ENCODE measurements at places on chromosomes 7 and 10. TPM values are rescaled to one million over a fixed set of nuclear protein-coding genes. Genes with fewer than 3 reads are reported as not detected.

Gene TACR2
- not detected for total RNA-seq

Gene MINPP1
- 20.4 TPM for total RNA-seq

Gene OR9A2
- not detected for total RNA-seq

Gene PRSS2
- total RNA-seq: not detected

Gene PLPP4
- total RNA-seq: 13.4 TPM
